Cardiac septum (tissue), 1 donor: ENCODE measurements at places on chromosomes 3 and 15. TPM values are rescaled to one million over a fixed set of nuclear protein-coding genes. Genes with fewer than 3 reads are reported as not detected.

Gene IL16
- 2.5 TPM for total RNA-seq

DNA sequence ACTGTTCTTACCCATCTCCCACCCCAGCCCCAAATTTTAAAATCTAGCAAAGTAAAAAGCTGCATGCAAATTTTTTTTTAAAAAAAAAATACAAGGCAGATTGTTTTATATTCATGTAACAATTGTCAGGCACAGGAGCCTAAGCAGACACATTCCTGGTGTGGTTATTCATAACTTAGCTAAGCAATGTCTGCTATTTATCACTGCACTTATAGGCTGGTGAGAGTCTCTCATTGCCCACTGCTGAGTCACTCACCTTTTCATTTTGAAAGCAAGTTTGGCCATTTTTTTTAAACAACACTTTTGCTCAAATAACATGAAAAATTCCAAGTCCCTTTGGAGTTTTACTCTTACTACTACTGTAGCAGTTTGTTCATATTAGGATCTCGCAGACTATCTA lies 413.9 kb downstream of the RBMS3 start:
- no peak for DNase-seq

DNA sequence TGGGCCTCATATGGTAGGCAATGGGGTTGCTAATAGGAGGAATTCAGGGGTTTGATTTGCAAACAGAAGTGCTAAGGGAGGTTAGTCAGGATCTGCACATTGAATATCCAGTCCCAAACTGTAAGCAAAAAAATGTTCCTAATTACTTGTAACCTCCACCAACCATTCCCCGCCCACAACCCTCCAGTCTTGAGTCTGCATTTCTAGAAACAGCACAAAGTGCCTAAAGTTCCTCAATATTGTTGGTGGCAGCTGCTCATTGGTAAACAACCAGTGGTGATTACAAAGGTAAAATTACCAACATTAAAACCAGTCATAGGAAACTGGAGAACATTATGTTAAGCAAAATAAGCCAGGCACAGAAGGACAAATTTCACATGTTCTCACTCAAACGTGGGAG lies 18.9 kb downstream of the HDC start:
- no peak for DNase-seq

DNA sequence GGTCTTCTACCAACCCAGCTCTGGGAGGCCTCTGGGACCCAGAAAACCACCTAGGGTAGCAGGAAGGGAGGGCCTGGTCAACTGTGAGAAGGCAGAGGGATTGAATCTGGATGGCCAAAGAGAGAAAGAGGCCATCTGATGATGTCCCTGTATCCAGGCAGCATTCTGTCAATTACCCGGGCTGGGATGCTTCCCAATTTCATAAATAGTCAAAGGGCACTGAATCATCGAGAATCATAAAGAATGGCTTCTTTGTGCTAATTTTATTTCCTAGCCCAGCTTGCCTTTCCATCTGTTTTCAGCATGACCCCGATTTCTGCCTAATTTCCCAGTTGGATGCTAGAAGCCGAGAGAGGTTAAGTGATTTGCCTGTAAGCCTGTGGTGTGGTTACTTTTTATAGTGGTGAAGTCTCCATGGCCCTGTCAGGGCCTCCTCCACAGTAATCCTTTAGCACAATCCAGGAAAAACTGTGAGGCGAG lies 129.2 kb downstream of the FAM43A start:
- DNase-seq, result no peak

Gene NOX5
- not detected for total RNA-seq

Gene ST3GAL6
- total RNA-seq, result 87.0 TPM

DNA sequence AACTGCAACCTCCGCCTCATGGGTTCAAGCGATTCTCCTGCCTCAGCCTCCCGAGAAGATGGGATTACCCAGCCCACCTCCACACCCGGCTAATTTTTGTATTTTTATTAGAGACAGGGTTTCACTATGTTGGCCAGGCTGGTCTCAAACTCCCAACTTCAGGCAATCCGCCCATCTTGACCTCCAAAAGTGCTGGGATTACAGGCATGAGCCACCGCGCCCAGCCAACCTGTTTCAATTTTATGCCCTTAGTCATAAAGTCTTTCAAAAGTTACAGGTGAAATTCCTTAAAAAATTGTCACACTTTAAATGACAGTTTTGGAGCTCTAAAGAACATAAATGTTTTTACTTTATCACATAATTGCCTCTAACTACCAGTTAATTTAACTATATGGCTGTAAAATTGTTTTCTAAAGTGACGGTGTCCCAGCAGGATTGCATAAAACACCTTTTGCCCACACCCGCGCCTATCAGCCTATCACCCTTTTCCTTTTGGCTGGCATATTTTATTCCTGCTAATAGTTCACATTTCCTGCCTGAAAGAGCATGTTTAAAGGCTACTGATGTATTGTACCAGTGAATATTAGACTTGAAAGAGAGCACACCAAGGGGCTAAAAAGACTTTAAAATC lies 164.2 kb upstream of the SEMA6D start:
- DNase-seq, result no peak

Gene ARGFX
- not detected for total RNA-seq

GRCh38 chr15:34514251-34514670 lies 69.2 kb downstream of the GOLGA8B start:
- DNase-seq, result no peak

GRCh38 chr15:58297639-58298038 lies 134.2 kb upstream of the LIPC start:
- no peak for DNase-seq

Gene KLF15
- total RNA-seq, result 11.5 TPM

DNA sequence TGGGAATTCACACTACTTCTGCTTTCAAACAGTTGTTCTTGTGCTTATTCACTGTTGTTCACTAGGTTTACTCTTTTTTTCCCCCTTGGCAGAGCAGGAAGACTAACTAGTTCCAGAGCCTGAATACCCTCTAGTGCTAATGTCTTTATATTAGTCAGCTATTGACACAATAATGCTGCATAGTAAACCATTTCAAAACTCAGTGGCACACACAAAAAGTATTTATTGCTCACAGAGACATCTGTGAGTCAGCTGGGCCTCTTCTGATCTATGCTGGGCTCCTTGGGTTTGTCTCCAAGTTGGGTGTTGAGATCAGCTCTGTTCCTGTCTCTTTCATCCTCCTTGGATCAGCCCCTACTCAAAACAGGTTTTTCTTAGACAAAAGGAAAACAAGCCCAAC lies 51.1 kb downstream of the RSRC1 start:
- no peak for DNase-seq

GRCh38 chr3:95815828-95816227 lies 998.6 kb upstream of the EPHA6 start:
- no peak for DNase-seq

DNA sequence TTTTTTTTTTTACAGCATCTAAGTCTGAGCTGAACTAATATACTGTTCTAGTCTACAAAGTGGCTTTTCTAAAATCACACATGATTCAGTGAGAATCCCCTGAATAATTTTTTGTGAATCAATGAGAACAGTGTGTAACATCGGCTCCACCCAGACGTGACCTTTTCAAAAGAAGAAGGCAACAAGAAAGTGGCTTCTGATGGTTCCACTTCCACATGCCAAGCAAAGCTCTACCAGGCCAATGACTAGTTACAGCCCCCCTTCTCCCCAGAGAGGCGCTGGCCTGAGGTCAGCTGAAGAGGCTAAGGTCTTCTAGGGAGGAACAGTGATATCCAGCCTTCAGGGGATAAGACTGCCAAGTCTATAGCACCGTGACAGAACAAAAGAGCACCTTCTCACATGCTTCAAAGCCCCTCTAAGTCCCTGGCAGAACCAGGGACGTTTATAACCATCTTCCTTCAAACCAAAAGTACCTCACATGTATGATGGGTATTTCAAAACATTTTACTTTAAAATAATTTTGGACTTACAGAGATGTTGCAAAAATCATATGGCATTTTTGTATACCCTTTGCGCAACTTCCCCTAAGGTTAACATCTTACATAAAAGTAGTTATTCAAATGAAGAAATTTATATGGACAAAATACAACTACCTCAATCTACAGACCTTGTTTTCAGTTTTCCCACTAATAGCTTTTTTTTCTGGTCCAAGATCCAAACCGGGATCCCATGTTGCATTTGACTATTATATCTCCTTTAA lies 177.9 kb downstream of the OSBPL10 start:
- no peak for DNase-seq

- peak; percentile 78 for DNase-seq
These were observed at the start of gene ACP3 for GRCh38 chr3:132317229-132317948. ACP3 (plus strand) TSS chr3:132317407; CDS start chr3:132317457, 50 bp downstream.

DNA sequence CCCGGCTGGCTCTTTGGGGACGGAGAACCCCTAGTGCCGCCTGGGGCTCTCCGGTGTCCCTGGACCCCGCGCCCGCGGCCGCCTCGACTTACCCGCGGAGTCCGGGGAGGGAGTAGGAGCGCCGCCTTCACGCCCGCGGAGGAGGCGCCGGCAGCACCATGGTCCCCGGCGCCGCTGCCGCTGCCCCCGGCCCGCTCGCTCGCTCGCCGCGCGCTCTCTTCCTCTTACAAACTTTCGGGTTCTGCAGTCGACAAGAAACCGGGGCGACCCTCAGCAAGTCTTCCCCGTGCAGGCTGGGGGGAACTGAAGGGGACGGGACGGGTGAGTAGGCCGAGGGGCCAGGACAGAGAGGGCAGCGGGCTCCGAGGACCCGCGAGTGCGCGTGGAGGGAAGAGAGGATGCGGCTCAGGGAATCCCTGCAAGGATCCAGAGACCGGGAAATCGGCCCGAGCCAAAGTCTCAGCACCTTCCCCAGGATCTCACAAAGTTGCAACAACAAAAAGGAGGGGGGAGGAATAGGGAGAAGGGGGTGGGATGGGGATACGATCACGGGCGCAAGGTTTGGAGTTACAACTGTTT lies 2.0 kb downstream of the FOXP1 start:
- peak; percentile 83 for DNase-seq

Gene C3orf85
- not detected for total RNA-seq

DNA sequence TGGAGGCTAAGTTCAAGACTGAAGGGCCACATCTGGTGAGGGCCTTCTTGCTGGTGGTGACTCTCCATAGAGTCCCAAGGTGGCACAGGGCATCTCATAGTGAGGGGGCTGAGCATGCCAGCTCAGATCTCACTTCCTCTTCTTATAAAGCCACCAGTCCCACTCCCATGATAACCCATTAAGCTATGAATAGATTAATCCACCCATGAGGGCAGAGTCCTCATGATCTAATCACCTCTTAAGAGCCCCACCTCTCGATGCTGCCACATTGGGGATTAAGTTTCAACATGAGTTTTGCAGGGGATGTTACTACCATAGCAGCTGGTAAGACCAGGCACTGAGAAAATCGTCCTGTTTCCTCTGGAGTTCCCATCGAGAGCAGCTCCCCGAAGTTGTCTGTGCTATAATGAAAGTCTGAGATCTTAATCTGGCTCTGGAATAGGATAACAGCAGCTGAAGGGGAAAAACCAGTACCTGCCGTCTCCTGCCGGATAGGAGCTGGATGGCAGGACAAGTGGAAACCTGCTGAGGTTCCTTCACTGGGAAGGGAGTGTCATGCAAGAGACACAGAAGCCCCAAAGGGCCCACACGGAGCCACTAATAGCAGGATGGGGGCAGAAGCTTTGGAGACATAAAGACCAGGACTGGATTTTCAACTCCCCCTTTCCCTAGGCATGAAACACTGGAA lies 79.5 kb upstream of the EPHB3 start:
- no peak for DNase-seq

Gene ATP13A4
- total RNA-seq, result not detected

DNA sequence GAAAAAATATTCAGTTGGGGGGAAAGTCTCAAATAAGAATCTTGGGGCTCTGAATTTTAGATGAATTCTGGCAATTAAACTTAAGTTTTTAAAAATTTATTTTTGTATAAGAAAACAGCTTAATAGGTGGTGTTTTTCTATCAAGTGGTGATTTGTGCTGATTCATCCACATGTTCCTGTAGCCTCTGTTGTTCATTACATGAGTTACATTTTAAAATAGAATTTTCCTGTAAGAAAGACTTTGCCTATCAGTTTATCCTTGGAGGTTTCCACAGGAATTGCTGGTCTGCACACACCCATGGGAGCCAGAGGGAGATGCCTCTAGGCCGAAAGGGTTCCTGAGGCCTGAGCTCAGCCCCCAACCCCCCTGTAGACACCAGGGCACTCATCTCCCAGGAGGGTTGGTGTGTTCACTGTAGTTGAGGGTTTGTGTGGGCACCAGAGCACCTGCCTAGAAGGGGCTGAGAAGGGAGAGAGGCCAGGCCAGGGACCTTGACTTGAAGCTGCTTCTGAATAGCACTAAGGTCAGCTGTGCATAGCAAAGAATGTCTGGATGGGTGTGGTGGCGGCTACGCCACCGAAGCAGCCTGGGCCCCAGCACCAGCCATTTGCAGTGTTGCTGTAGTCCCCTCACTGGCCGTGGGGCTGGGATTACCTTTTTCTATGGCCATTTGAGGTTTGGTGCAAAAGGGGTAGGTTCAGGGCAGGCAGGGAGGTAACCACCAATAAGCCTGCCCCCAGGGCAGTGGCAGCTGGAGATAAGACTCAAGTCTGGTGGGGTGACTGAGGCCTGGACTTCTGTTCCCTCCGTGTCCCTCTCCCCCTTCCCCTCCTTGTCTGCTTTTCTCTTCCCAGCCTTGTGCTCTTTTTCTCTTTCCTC lies 11.9 kb downstream of the DNAJA4 start:
- no peak for DNase-seq

Gene UPK1B
- total RNA-seq, result not detected
